Suprapubic skin (tissue), 4 donors: ENCODE measurements at places on chromosomes 4 and X. TPM values are rescaled to one million over a fixed set of nuclear protein-coding genes. Genes with fewer than 3 reads are reported as not detected.

ADH7 gene
- 0.36 TPM for total RNA-seq

RBMX2 gene
- total RNA-seq: 22.5 TPM

MAGEC3 gene
- total RNA-seq: not detected

SMIM31 gene
- total RNA-seq: not detected

- no peak for DNase-seq
Measured at GRCh38 chr4:186628058-186628711, 72.8 kb upstream of the MTNR1A start.

- no peak for DNase-seq
Measured at GRCh38 chrX:140141444-140142029, 176.2 kb upstream of the CXorf66 start.

DNA sequence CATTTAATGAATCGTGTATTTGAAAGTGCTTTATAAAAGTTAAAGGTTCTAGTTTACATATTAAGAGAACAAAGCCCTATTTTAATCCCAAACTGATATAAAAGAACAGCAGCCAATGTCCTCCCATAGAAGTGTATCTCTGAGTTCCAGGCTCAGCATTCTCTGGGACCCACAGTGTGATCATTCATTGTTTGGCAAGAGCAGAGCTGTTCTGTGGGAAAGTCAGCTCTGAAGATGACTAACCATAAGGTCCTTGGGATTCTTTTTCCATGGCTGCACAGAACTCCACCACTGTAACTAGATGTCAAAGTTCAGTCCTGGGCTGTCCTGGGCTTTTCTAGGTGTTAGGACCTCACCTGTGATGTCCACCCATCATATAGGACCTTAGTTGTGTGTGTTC, 157.0 kb upstream of the TLL1 start:
- DNase-seq: no peak

GRCh38 chr4:186845137-186845842, 121.6 kb upstream of the FAT1 start:
- no peak for DNase-seq

DNA sequence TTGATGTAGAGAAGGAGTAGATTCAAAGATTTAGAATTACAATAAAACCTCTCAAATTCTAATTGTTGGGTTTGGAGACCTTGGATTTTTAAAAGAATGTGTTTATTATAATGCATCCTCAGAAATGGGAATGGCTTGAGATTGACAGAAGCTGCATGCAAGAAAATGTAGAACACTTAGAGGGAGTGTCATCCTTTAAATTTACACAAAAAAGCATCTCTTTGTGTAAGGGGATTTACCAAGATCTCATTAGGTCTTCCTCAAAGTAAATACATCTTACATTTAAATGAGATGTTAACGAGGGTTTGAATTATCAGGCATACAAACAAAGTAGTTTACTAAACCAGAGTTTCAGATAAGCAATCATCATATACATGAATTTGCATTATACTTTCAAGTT, 615.0 kb downstream of the FAM133A start:
- DNase-seq: no peak

DNA sequence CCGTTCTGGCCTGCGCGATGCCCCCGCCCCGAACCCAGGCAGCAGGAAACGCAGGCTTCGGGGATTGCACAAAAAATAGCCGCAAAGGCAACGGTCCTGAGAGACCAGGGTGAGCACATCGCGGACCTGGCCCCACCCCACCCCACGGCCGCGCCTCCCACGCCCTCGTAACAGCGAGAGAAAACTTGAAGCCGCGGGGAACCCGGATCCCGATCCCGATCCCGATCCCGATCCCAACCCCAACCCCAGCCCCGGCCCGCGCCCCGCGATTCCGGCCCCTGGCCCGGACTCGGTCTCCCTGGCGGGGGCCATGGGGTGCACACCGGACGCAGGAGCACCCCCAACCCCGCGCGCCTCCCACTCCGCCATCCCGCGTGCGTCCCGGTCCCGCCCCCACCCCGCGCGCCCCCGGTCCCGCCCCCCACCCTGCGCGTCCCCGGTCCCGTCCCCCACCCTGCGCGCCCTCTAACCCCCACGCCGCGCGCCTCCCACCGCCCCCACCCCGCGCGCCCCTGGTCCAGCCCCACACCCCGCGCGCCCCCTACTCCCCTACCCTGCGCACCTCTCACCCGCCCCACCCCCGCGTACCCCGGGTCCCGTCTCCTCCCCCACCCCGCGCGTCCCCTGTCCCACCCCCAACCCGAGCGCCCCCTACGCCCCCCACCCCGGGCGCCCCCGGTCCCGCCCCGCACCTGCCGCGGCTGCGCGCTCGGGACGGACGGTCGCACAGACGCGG, 29.0 kb downstream of the NOP14 start:
- DNase-seq: peak; percentile 87

GRCh38 chr4:1010395-1011021, 918 bp upstream of the FGFRL1 start:
- no peak for DNase-seq
